ENCODE measurements at places on chromosomes 6 and 20.

GRCh38 chr6:138656364-138657064 lies 117.1 kb upstream of the CCDC28A start:
- no peak for DNase-seq

DNA sequence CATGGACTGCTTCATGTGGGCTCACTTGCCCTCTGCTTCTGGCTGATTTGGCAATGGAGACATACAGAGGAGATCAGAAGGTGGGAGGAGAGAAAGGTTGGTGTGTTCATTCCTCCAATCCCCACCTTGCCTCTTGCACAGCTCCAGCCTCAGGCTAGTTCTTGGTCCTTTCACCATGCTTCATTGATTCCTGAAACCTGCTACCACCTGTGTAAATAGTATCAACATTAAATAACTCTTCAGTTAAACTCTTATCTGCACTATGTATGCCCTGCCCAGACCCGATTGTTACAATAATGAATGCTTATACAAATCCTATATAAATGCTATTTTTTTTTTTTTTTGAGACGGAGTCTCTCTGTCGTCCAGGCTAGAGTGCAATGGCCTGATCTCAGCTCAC lies 174.5 kb downstream of the CD83 start:
- DNase-seq, result peak; percentile 91

GRCh38 chr6:34658605-34659265 lies 37.8 kb downstream of the ILRUN start:
- peak; percentile 31 for DNase-seq

DNA sequence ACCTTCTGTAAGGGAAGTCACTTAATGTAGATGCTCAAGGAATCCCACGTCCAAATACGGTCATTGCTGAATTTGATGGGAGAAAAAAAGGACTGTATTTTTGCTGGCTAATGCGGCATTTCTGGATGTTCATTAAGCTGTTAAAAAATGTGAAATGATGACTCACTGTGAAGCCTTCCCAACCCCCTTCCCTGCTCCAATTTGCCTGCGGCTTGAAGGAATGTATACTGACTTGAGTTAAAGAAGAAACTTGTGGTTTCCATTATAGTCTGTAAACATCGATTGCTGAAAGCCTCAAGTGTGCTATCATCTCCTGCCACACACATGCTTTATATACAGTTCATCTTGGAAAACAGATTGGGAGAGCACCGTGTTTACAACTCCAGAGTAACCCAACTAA lies 249.1 kb upstream of the JAG1 start:
- DNase-seq, result no peak

DNA sequence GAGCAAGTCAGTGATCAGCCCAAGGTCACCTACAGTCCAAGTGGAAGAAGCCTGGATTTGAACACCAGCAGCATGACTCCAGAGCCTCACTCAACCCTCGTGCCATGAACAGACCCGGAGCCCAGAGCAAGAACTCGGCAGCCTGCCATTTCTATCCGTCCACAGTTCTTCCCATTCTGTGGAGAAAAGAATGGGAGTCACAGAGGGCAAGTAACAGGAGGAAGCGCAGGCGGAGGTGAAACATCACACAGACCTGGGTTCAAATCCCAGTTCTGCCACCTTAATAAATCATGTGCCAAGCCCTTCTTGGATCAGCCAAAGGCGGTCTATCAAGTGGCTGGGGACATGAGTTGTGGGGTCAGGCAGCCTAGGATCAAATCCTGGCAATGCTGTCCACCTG lies 4.3 kb downstream of the PREX1 start:
- no peak for DNase-seq

DNA sequence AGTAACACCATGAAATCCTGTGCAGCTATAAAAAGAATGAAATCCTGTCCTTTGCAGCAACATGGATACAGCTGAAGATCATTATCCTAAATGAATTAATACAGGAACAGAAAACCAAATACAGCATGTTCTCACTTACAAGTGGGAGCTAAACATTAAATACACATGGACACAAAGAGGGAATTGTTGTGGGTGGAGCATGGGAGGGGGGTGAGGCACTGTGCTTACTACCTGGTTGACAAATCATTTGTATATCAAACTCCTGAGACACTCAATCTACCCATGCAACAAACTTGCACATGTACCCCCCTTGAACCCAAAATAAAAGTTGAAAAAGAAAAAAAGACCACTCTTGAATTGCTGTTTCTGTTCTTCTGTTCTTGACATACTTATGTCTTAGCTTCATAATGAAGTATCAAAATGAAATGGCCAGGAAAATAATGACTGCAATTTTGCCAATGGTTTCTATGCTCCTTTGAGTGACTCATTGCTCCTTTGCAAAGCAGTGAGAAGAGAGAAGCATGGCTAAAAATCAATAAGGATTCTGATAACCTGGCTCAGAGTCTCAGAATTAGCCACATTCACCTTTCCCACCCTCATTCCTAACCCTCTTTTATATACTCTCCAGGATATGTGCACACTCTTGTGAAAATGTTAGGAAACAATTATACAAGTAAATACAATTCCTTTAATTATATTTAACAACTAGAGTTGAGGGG lies 71.0 kb downstream of the CYP39A1 start:
- no peak for DNase-seq

DNA sequence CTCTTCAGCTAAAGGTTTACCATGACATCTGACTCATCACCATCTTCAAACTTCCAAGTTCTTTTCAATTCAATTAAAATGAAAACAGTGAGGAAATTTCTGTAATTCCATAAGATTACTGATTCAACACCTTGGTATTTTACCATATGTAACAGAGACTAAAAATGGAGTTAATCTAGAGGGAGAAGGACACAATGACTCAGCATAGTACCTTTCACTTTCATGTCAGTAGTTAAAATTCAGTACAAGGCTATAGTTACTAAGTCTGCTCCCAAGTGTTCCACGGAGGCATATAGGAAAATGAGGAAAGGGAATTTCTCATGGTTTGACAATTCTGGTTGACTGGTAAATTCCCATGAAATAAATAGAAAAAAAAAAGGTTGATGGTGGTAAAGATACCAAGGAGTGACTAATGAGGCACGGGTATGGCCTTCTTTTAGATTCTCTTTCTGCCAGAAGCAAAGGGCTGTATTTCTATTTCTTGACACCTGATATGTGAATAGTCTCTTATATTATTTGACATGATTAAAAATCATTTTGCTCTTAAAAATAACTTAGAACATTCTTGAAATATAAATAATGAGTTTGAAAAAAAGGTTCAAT lies 526.7 kb upstream of the ADGRB3 start:
- no peak for DNase-seq

- DNase-seq, result no peak
These were observed 17.1 kb downstream of the GFRA4 start for GRCh38 chr20:3646067-3646440.

DNA sequence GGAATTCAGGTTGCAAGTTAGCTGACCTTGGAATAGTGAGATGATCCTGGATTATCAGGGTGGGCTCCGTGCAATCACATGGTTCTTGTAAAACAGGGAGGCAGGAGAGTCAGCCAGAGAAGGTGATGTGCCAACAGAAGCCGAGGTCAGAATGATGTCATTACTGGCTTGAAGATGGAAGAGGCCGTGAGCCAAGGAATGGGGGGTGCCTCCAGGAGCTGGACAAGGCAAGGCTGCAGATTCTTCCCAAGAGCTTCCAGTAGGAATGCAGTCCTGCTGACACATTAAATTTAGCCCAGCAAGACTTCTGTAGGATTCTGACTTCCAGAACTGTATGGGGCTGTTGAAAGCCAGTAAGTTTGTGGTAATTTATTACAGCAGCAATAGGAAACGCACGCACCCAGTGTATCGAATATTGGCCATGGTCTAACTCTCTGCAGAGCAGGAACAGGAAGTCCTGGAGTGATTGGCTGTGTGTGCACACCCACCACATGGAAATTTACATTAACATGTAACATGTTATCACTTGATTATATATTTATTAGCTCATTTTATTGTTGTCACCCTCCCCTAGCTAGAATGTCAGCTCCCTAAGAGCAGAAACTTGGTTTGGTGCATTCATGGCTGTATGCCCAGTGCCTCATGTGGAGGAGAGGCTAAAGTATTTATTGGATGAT lies 19.1 kb downstream of the SLC24A3 start:
- no peak for DNase-seq

- DNase-seq, result no peak
These were observed 186.2 kb upstream of the CST7 start for GRCh38 chr20:24762791-24763350.

GRCh38 chr6:70315079-70315751 lies 12.3 kb upstream of the COL9A1 start:
- no peak for DNase-seq

GRCh38 chr6:84926189-84927155 lies 162.1 kb upstream of the TBX18 start:
- DNase-seq, result no peak

DNA sequence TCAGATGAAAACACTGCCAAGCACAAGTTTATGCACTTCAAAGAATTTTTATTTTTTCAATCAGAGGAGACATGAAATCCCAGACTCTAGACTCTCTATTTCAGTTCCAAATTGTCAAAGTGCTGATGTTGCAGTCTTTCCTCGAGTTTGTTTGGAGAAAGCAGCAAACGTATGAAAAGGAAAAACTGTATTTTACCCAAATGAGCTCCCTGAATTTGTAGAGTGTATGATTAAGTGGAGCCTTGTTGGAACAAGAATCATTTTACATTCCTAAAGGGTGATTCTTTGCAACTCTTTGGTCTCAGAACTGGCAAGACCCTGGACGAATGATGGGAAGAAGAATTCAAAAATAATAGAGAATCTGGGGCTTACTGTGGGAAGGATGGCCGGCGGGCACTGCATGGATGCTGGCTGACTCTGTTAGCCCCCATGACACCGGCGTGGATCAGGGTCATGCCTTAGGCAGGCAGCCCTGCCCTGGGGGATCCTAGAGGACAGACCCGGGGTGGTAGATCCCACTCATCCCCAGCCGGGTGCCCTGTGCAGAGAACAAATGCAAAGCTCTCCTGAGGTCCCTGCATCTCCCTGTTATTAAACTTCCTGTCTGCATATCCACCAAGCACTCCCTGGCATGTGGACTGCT lies 207.4 kb downstream of the FNDC1 start:
- no peak for DNase-seq

GRCh38 chr6:154306696-154307095 lies 49.9 kb downstream of the IPCEF1 start:
- no peak for DNase-seq

DNA sequence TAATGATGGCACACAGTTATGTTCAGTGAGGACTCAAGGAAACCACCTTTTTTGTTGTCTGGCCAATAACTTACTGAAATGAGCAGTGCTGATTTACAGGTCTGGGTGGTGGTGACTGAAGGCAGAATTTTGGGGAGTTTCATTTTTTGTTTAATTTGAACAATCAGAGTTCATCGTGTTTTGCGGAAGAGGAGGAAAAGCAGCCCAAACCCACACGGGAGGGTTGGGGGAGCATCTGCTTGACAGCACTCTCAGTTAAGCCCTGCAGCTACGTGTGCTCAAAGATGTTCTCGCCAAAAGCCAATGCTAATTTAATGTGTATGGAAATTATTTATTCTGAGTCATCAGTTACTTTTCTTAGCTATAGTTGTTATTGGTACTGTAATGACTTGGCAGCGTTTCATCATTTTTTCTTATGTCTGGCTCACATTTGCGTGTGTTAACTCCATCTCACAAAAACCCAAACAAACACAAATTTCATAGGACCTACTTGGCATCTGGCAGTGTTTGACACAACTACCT lies 89.2 kb downstream of the UST start:
- DNase-seq, result no peak

- no peak for DNase-seq
These were observed 253.5 kb upstream of the TCF21 start for GRCh38 chr6:133635447-133635846.

DNA sequence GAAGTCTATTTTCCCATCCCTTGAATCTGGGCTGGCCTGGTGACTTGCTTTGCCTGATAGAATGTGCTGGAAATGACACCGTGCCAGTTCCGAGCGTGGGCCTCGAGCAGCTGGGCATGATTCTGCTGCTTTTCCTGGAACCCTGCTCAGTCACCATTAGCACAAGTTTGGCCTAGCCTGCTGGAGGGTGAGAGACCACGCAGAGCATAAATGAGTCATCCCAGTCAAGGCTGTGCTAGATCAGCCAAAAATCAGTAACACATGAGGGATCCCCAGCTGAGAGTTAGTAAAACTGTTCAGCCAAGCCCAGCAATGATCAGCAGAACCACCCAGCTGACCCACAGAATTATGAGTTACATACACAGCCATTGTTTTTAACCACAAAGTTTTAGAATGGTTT lies 74.8 kb upstream of the TOP1 start:
- DNase-seq, result no peak
